Trophoblast cell (in vitro differentiated cells and primary cell): ENCODE measurements at places on chromosomes 7 and 10.
A peak's percentile ranks its signal among the peaks of the same experiment; 100 is the strongest.

DNA sequence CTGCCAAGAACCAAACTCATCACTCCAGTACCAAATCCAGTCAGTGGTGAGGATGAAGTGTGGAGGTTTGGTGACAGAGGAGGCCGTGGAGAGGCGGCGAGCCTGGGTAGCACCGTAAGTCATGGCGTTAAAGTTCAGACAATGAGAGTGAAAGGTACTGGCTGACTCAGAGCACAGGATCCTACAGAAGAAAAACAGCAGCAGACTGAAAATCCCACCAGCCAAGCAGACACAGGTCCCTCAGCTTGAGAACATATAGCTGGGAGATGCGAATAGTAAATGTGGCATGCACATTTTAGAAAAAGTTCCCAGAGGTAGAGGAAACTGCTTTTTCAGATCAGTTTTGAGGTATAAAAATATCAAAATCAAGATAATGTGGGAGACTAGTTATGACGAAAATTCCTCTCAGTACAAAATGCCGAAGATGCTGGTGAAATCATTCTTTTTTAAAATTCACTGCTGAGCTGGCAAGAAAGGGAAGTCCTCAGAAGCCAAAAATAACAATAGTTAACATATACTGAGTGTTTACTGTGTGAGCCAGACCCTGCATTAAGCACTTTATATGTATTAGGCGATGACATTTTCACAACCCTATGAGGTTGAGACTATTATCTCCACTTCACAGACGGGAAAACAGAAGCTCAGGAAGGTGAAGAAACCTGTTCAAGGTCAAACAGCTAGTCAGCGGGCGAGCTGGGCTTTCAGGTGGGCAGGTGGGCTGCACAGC, 20.9 kb downstream of the PARP12 start:
- no peak for DNase-seq

GRCh38 chr7:67267914-67268313, 271.3 kb downstream of the TYW1 start:
- DNase-seq, result no peak

DNA sequence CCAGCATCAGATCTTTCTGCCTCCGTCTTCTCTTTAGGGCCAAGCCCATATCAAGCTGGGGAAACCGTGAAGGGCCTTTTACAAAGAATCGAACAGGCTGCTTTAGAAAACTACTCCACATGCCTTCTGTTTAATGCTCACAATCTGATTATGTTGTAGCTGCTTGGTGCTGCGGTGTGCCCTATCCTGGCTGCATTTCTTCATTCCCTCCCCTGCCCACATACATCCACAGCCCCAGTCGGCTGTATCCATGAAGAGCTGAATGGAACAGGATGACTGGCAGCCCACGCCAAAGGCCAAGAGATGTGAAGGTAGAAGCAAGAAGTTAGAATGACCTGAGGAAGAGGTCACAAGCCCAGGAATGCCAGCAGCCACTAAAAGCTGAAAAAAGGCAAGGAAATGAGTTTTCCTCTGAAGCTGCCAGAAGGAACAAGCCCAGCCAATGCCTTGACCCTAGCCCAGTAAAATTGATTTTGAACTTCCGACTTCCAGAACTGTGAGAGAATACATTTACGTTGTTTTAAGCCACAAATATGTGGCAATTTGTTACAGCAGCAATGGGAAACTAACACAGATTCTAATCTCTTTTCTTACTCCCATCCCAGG, 22.2 kb downstream of the TAS2R41 start:
- DNase-seq, result no peak

DNA sequence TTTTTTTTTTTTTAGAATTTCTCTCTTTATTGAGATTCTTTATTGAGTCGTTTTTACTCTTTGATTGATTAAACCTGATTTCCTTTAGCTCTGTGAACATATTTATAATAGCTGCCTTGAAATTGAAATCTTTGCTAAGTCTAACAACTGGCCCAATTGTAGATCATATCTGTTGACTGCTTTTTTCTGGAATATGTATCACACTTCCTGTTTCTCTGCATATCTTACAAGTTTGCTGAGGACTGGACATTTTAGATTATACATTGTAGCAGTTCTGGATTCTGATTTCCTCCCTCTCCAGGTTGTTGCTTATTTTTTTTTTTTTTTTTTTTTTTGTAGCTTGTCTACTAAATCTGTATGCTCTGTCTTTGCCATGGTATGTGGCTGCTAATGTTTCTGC, 56.3 kb downstream of the PRKAR2B start:
- DNase-seq, result peak; percentile 53

DNA sequence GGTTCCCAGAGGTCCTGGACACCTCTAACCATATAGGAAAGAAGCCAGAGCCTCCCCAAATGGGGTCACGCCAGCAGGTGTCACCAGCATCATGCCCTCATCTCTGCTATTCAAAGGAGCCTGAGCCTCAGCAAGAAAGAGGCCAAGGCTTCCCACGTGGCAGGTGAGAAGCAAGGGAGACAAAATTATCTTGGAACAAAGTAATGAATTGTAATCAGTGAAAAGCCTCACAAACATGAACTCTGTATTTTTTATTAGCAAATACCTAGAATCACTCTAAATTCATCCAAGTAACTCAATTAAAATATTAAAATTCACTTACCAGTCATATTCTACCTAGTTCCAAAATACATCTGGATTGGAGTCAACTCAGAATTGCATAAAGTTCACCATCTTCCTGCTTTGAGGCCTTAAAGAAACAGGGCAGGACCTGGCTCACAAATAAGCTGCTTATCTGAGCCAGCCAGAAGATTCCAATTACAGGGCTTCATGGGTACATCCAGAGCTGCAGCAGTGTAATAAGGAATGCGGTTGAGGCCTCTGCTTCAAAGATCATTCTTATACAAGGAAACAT, 68.7 kb downstream of the SGMS1 start:
- DNase-seq, result no peak
